CD8-positive, alpha-beta memory T cell (primary cell): ENCODE measurements at places on chromosomes 7 and 10.
A peak's percentile ranks its signal among the peaks of the same experiment; 100 is the strongest.

DNA sequence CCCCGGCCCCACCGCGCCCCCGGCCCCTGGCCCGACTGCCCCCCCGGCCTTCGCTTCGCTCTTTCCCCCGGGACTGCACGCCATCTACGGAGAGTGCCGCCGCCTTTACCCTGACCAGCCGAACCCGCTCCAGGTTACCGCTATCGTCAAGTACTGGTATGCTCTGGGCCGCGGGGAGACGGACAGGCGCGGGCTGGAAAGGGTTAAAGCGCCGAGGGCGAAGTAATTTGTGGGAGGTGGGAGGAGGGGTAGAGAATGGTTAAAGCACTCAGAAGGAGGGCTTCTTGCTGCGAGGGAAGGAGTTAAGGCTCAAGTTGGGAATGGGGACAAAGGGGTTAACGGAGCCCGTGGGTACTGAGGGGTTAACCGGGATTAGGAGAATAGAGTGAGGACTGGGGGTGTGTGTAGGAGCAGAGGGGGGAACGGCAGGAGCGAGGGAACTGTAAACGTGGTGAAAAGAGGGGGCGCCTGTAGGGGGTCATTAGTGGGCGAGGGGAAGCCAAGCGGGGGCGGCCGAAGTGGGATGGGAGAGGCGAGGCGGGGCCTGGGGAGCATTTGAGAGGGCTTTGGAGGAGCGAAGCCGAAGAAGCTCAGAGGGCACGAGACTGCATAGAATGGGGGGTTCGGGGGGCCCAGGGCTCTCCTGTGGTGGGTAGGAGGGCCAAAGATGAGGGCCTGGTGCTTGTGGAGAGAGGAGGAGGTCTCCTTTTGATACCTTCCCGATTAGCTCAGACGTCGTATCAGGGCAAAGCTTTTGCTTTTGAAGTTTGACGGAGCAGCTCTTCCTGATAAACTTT is 605 bp downstream of the SUFU start:
- peak; percentile 6 for DNase-seq

GRCh38 chr10:31708474-31708873 is 220.2 kb downstream of the ARHGAP12 start:
- no peak for DNase-seq

DNA sequence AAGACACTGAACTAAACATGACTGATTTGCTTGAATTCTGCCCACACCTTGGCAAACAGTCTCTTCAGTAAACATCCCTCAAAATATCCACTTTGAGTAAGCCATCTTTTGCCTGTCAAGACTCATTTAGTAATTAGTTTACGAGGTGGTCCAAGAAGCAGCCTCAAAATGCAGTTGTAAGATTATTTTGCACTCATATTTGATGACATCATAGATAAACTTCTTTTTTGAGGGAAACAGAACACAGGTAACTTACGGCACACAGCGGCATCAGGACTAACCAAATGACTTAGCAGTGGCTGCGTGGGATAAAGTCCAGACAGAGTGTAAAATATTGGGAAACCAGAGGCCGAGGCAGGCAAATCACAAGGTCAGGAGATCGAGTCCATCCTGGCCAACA is 41.8 kb upstream of the STEAP1B start:
- no peak for DNase-seq

- DNase-seq, result no peak
These were observed 30.9 kb downstream of the TMEM120A start for GRCh38 chr7:75963381-75963995.

DNA sequence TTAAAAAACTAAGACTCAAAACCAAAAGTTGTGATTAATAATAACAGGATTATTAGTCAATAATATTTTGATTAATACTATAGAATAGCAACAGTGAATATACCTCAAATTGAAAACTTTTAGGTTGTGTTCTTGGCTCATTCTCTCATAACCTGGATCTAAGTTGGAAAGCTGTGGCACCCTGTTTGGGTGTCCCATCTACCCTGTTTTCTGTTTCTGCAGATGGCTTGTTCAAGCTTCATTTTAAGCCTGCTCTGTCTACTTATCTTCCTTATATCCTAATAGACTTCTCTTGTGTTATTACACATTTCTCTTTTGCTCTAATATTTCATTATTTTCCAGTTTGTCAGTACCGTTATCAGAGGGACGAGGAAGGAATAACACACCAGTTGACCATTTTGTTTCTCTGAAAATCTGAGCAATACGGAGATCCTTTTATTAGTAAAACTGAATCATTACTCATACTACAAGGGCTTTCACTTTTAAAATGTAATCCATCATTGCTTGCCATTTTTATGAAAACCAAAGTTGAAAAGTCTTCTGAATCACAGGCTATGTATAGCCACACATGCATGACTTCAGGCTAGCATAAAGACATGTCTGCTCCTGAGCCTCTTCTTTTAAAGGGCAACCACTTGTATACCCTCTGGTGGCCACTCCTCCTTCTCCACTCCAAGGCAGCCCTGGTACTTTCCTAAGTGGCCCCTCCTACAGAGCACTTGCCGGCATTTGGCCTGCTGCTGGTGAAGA is 22.3 kb downstream of the COX15 start:
- DNase-seq, result no peak

DNA sequence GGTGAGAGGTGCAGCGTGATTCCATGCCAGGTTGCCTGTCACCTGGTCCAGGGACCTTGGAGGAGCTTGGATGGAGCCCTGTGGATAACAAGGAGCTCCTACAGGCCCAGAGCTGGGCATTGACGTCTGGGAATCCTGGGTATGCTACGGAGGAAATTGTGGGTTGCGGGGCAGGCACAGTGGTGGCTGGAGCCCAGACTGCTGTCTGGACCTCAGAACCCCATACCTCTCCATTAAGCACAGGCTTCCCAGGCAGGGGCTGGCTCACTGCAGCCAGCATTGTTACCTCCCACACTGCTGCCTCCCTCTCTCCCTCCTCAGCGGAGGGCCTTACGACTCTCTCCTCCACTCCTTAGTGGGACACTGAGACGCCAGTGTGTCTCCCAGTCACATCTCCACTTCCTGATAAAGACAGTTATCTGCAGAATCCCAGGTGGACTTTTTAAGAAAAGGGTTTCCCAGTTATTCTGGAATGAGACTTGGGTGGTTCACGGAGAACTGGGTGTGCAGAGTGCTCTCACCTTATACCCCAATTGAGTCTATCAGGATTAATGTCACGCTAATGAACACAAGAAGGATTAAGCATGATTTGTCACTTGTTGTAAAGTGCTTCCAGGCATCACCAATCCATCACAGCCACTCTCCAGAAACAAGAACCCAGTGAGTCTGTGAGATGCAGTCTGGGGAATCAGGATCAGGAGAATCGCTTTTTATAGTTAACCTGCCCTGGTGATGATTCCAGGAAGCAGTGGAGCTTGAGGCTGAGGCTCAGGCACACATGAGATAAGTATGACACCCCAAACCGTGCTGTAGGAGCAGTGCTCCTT is 309.4 kb downstream of the RPS24 start:
- DNase-seq, result no peak

DNA sequence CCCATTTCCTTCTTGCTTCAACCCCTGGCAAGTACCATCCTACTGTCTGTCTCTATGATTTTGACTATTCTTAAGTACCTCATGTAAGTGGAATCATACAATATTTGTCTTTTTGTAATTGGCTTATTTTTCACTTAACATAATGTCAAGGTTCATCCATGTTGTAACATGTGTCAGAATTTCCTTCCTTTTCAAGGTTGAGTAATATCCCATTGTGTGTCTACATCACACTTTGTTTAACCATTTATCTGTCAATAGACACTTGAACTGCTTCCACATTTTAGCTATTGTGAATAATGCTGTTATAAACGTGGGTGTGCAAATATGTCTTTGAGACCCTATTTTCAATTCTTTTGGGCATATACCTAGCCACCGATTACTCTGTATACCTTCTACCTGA is 14.0 kb upstream of the CDK14 start:
- no peak for DNase-seq

DNA sequence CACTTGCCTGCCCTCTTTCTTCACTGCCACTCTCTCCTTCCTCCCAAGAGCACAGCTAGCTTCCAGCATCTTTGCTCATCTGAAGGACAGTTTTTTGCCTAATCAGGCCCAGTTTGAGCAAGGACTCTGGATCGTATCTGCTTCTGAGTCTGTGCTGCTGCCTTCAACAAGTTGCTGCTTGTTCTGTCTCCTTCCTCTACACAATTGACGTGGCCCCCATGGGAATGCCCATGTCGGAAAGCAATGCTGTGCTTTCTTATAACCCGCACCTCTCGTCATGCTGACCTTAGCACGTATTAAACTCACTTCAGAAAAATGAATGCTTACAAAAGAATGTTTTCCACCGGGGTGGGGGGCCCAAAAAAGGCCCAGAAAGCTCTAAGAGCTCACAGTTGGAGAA is 324.7 kb upstream of the C7orf33 start:
- DNase-seq, result no peak

GRCh38 chr7:100793806-100794660 is 33.3 kb downstream of the EPHB4 start:
- DNase-seq, result no peak

DNA sequence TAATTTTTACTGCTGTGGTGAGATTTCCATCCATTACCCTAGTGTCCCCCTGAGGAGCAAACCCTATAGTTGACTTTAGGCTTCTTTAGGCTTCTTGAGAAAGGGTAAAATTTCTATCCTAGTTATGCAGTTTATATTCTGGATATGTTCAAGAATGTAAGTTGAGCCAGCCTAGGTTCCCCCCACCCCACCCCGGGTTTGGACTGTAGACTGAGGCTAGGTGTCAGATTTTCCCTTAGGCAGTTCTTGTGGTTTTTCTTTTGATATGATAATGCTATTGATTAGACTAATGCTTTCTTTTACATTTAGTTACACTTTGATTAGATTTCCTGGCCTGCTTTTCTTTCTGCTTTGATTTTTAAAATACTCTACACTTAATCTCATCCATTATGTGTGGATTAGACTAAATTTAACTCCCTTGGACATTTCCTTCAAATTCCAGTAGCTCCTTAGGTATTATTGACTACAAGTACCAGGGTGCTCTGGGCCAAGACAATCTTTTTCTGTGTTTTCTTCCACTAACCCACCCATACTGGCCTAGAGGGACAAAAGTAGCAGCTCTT is 37.7 kb downstream of the NRF1 start:
- no peak for DNase-seq

DNA sequence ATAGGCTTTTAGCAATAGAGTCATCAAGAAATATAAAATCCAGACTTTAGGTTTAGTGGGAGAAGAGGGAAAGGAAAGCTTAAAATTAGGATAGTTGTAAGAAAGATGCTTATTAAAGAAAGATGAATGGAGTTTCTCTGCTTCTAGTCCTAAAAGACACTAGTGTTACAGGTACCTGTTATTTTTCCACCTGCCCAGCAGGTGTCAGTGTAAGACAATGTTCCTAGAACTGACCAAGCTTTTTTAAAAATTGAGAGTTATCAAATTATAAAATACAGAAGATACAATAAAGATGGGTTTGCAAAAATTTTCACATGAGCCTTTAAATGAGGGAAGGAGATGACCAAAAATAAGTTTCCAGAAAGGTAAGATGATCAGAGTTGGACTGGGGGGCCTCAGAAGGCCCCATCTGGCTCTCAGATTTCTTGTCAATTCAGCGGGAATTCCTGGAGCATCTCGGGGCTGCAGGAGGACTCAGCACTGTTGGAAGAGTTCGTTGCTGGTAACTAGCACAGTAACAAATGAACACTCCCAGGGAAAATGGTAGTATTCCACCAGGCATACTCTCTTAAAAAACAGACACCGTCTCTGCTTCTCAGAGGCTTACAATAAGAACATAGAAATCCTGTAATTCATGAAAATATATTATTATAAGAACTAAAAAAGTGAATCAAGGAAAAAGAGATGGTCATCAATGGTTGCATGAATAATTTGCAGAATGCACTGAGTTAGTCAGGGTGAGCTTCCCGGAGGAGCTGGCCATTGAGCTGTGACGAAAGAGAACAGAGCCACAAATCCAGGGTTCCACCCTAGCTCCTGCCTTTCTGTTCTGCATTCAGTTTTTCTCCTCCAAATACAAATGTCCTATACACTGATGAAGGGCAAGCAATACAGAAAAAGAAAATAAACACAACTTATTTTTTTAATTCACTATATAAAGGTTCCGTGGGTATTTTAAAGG is 71.8 kb upstream of the PIK3CG start:
- peak; percentile 43 for DNase-seq
